ENCODE measurements at places on chromosomes 13 and 19. TPM values are rescaled to one million over a fixed set of nuclear protein-coding genes. Genes with fewer than 3 reads are reported as not detected.

Gene HRC
- 78.3 TPM for total RNA-seq

Gene ATP4B
- not detected for total RNA-seq

Gene PABPC3
- total RNA-seq, result under 0.01 TPM

Gene LRRC4B
- 5.2 TPM for total RNA-seq

Gene PTPRS
- total RNA-seq, result 79.9 TPM

Gene CTXN1
- 0.52 TPM for total RNA-seq

Gene VSIG10L
- 0.52 TPM for total RNA-seq

Gene RGL3
- total RNA-seq, result not detected

Gene C19orf73
- not detected for total RNA-seq

Gene IZUMO2
- not detected for total RNA-seq

Gene ZNF177
- 4.2 TPM for total RNA-seq

Gene RAB3A
- 0.52 TPM for total RNA-seq

Gene C13orf46
- under 0.01 TPM for total RNA-seq

Gene CPB2
- not detected for total RNA-seq

Gene NLRP4
- not detected for total RNA-seq

Gene DACT3
- total RNA-seq, result 7.3 TPM

Gene ZNF723
- total RNA-seq, result not detected

Gene ZNF285
- 7.3 TPM for total RNA-seq

Gene WDR83
- total RNA-seq, result 6.3 TPM

Gene AMH
- 0.52 TPM for total RNA-seq

Gene ZNF490
- total RNA-seq, result 5.2 TPM

Gene LILRB3
- total RNA-seq, result 4.2 TPM

Gene CYP2S1
- total RNA-seq, result 1.6 TPM

Gene ZNF229
- total RNA-seq, result 6.8 TPM

Gene NCR1
- total RNA-seq, result not detected

Gene APLP1
- 2.1 TPM for total RNA-seq

Gene FARP1
- 36.5 TPM for total RNA-seq

Gene F7
- under 0.01 TPM for total RNA-seq

Gene PDE4C
- total RNA-seq, result 2.1 TPM

All from skeletal muscle tissue (tissue), 5 donors.